ENCODE measurements at places on chromosomes 12 and 14.

DNA sequence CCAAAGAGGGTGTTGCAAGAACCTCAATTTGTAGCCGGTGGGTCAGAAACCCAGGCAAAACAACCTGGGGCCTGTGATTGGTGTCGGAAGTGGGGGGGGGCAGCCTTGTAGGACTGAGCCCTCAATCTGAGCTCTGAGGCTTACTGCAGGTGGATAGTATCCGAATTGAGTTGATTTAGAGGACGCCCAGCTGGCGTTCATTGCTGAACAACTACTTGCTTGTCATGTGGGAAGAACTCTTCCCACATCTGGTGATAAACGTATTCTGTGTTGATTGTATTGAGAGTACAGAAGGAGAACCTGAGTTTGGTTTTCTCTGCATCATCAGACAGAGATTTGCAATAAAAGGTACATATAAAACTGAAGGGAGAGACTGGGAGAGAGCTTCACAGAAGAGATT, 5.1 kb downstream of the ANO6 start:
- no peak for DNase-seq

- peak; percentile 72 for DNase-seq
Measured at GRCh38 chr12:116142936-116143898, 134.3 kb downstream of the MED13L start.

DNA sequence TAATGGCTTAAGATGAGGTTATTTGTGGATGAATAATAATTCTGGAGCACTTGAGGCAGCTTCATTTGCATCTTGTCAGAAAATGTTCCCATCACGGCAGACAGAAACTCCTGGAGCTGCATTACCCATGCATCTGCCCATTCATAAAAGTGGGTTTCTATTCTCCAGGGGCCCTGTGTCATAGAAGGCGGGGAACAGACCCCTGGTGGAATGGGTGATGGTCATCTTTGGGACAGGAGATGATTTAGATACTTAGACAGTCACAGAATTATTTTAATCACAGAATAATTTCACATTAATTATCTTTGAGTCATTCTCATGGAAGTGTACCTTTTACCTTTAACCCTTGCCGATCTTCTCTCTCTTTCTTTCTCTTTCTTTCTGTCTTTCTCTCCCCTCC, 980.7 kb upstream of the TMEM132C start:
- DNase-seq = no peak

DNA sequence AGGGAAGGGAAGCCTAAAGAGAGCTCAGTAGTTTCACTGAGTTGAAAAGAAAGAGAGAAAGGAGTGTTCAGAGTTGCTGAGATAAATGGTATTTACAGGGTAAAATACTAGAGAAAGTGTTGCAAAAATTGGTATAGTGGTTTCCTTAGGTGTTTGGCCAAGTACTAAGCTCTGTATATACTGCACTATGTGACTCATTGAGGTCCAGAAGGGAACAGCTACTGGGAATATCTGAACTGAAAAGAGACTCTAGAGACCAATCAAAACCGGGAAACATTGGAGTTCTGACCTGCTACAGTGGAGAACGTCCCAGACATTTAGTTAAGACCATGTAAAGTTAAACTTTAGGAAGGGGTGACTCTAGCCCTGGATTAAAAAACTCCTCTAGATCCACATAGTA, 42.7 kb upstream of the ALX1 start:
- no peak for DNase-seq

DNA sequence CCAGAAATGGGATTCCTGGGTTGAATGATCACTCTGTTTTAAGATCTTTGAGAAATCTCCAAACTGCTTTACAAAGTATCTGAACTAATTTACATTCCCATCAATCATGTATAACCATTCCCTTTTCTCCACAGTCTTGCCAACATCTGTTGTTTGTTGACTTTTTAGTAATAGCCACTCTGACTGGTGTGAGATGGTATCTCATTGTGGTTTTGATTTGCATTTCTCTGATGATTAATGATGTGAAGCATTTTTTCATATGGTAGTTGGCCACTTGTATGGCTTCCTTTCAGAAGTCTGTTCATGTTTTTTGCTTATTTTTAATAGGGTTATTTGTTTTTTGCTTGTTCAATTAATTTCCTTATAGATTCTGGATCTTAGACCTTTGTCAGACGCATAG, 211.8 kb upstream of the AVPR1A start:
- no peak for DNase-seq

GRCh38 chr12:6018265-6018664, 73.2 kb upstream of the ANO2 start:
- DNase-seq = no peak

DNA sequence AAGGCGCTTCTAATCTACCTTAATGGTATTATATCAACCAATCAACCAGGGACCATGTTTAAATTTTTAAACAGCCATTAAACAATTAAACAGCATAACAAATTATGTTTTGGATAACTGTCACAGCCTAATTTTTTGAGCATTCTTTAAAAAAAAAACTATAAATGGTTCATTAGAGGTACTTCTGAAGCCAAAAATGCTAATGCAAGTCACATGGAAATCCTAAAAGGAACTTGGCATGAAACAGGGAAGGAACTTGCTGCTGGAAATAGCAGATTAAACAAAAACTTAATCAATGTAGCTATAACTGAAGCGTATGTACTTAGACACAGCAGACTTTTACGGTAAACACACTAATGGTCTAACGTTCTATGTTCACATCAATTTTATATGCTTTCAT, 190.2 kb upstream of the BTG1 start:
- DNase-seq = no peak

DNA sequence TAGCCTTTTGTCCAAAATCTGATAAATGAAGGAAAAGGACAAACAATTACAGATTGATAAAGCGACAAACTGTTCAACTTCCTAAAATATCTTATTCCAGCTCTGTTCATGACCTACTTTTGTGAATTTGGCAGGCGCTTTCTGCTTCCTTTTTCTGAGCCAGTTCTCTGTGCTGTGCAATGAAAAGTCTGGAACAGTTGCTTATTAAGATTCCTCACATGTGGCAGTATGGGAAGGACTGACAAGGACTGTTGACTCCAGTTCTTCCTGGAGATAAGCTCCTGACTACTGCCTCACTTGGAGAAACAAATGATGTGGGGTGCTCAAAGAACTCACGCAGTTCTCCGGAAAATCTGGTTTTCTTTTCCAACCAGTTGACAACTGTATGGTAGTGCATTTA, 58.3 kb upstream of the ANP32D start:
- DNase-seq = no peak

DNA sequence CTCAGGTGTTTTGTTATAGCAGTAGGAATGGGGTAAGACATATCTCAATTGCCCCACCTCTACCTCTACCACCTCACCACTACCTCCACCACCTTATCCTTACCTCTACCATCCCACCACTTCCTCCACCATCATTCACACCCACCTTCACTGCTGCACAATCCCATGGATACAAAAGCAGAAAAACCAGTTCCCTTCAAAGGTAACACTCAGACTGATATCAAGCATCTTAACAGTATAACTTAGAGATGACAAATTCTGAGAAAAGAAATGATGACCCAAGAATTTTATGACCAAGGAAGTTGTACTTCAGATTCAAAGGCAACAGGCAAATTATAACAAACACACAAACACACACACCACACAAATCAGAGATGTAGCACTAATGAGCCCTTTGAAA, 189.4 kb downstream of the NUAK1 start:
- no peak for DNase-seq

DNA sequence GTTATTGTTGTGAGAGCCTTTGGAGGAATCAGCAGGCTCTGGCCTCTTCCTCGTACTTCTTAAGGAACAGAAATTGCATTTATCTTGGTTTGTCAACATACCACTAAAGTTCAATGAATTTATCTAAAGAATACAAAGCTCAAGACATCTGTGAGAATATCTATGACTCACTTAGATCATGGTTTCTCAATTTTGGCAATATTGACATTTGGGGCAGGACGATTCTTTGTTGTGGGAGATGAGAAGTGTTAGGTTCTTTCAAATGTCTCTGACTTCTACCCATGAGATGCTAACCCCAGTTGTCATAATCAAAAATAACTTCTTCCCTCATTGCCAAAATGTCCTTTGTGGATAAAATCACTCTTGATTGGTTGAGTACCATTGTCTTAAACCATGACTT, 1190.3 kb downstream of the GALC start:
- DNase-seq = no peak

DNA sequence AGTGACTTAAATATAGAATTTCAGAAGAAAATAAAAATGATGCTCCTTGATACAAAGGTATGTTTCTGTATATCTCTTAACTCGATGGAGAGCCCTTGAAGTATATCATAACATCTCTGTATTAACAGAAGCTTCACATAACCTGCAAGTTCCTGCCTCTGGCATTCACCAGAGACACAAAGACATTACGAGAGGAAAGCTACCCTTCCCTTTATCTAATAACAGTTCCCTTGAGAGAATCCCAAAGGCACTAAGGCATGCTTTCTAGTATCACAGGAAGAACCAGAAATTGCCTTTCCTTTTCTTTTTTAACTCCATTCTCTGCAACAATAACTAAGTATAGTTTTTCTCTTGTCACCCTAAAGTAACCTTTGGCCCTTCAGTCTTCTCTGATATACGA, 164.5 kb downstream of the MGAT4C start:
- DNase-seq = no peak
